ENCODE measurements at places on chromosomes 16 and 17.

GRCh38 chr16:81615411-81615810 is 163.7 kb upstream of the PLCG2 start:
- DNase-seq, result no peak

DNA sequence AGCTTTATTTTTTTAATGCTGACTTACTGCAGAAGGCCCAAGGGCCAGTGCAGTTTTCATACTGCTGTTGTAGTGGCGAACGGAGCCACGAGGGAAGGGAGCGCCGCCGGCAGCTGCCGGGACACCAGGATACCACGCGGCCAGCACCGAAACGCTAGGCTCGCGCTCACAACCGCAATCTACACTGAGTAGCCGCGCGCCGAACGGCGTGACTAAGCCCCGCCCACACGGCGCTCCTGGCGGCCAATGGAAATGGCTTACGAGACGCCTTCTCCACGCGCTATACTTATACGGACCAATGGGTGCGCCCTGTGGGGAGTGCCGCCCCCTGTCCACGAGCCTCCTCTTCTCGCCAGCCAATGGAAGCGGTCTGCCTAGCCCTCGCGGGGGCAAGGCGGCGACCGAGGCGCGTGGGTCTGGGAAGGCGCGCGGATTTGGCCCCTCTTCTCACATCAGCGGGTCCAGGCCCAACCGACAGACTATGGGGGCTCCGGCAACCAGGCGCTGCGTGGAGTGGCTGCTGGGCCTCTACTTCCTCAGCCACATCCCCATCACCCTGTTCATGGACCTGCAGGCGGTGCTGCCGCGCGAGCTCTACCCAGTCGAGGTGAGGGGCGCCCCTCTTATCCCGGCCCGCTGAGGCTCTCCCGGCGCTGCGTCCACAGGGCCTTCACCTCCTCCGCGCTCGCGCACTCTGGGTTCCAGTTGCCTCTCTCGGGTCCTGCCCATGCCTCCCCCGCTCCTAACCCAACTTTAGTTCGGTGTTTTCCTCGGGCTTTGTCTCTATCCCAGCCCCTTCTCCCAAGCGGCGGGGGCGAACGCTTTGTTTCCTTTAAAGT is at the start of gene TMEM97:
TMEM97 (plus strand) TSS at position 442 of the 839 bp plus-strand sequence; CDS start at position 482, 40 bp downstream.
- peak; percentile 99 for DNase-seq

DNA sequence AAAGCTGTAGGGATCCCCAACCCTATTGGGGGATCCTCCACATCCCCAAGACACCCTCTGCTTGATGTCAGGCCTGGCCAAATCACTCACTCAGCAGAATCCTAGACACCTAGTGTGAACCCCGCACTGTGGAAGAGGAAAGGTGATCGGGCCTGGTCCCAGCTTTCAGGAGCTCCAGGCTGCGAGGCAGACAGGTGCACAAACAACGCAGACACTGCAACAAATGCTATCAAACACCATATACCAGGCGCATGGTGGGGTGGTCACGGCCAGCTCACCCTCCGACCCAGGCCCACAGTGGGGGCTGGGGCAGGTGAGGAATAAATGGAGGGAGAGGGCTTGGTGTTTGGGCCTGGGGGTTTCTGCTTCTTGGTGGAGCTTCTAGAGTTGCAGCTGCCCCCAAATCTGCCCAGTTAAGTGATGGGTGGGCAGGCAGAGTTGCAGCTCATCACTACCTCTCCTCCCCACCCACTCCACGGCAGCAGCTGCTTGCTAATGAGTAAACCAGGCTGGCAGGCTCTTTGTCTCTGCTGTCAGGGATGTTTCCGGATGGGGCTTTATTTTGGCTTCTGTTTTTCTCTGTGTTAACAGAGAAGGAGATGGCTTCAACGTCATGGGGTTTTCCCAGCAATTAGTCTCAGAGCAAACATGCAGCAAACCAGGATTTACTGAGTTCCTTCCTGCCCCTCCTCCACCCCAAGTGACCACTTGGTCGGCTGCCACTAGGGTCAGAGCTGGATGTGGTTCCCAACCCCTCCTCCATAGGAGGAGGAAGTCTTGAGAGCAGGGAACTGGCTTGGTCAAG is 46.6 kb downstream of the PECAM1 start:
- DNase-seq, result peak; percentile 88

DNA sequence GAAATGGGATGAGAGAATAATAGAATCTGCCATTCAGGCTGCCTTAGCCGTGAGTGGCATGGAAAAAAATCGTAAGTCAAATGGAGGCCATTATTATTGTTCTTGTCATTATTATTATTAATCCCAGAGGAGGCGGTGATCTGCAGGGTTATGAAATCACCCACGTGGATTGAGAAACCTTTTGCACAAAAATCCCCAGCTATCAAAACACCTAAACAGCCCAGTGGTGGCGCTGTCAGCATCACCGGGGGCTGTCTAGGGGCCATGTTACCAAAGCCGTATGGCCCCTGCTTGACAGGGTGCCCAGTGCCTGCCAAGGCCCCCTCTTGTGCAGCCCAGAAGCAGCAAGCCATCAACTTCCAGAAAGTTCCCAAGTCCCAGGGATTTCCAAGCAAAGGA is 25.2 kb downstream of the CNGB1 start:
- DNase-seq, result no peak

- DNase-seq, result no peak
Observed at GRCh38 chr17:79581324-79581932, 29.4 kb downstream of the RBFOX3 start.

- DNase-seq, result peak; percentile 47
Observed at GRCh38 chr17:77815127-77815905, 143.2 kb upstream of the TNRC6C start.

GRCh38 chr17:51651513-51652298 is 391.4 kb downstream of the UTP18 start:
- no peak for DNase-seq

DNA sequence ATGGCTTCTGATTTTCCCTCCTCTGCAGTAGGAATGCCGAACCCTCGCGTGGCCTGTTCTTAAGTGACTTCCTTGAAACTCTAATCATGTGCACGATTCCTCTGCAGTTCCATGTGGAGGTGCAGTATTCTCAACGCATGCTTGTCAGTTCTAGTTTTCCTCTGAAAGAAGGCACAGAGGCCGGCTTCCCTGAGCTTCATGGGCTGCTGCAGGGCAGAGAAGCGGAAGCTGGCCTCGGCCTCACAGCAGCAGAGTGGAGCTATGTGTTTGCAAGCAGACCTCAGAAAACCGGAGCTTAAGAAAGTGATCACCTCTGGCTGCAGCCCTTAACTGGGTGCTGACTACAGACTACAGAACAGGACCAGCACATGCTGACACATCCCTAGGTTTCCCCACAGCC is 500.7 kb downstream of the GRIN2A start:
- DNase-seq, result no peak

Data from myocyte (in vitro differentiated cells).